ENCODE measurements at places on chromosomes 4 and X.

- no peak for DNase-seq
Measured at GRCh38 chr4:141702472-141703182, 66.2 kb downstream of the IL15 start.

DNA sequence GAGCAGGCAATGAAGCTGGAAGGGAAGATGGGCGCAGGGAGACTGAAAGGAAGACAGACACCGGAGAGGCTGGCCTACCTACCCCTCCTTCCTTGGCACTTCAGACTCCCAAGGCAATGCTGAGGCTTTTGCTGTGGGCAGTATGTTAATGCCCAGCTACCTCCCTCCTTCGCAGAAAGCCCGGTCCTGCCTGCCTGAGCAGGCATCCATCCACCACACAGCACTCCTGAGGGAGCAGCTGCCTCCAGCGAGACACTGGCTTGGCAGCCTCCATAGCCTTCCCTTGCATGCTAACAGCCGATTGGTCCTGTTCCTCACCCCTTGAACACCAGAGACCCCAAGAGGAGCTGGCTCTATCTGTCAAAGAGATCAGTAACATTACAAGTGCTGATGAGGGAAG lies 14.4 kb downstream of the GABRQ start:
- DNase-seq: no peak

- DNase-seq: peak; percentile 95
Measured at GRCh38 chr4:38333219-38333618, 330.8 kb upstream of the KLF3 start.

DNA sequence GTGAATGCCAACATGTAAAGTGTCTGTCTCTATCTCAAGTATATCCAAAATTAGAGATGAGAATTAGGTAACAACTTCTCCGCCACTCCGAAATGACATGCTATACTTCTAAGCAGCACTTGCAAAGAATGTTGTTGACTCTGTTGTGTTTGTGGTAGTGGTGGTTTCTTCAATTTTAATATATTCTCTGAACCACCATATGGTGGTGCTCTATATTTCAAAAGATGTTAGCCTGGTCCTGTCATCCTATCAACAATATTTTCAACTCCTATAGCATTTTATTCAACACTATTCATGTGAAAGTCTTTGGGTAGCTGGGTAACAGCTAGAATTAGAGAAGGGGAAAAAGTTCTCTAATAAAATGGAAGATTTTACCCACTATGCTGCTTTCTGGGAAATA lies 1622.8 kb upstream of the IGFBP7 start:
- DNase-seq: no peak

DNA sequence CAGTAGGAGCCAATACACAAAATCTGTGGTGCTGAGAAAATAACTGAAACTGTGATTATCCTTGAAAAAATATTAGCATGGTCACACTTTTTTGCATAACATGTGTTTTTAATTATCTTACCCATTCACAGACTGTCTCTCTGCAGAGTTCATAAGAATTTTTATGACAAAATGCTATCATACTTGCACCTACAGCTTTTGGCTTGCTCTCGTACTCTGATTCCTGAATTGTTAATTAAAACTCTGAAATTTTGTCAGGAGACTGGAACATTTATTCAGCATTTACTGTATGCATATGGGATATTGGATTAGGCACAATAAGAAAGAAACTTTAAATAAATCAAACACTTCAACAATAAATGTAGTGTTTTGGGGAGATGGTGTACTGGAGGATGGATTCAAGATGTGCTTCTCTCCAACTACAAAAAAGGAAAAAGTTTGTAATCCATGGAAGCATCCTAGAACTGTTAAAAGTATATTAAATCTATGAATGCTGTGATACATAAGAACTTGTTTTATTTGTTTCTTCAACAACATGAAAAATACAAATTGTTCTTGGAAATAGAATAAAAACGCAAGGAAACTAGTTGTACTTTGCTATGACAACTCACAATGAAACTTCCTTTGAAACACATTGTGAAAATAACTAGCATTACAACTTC lies 260.5 kb downstream of the SPATA18 start:
- no peak for DNase-seq

DNA sequence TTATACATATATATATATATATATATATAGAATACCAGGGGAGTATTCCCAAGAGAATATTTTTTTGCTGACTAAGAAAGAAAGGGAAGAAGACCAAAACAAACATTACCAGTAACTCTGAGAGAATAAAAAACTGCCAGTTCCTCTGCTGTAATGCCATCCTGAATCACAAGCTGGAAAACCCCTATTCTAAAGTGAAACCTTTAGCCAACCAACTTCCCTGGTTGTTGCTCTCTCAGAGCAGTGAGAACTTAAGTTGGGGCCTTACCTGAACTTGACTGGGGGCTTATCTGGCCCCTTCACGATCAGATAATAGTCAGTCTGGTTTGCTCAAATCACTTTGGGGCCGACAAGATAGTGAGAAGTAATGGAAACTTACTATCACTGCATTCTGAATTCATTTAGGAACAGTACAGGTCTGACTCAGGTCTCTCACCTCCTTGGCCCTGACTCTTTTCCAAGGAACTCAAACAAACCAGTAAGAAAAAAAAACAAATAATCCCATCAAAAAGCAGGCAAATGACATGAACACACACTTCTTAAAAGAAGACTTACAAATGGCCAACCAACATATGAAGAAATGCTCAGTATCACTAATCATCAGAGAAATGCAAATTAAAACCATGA lies 62.5 kb downstream of the CD40LG start:
- no peak for DNase-seq

DNA sequence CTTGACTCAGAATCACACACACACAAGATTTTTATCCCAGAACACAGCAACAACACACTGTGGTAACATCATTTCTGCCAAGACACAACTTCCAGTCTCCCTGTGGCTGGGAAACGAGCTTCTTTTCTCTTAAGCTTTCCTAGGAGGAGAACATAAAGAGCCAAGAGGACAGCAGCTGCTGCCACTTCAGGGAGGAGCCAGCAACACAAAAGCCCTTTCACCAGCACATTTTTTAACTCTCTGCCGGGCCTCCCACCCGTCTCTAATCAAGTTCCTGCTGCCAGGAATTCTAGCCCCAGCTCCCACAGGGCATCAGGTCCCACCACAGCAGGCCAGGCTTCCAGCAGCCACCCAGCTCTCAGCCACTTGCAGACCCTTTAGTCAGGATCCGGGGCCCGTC lies 22.4 kb downstream of the FAT1 start:
- no peak for DNase-seq

DNA sequence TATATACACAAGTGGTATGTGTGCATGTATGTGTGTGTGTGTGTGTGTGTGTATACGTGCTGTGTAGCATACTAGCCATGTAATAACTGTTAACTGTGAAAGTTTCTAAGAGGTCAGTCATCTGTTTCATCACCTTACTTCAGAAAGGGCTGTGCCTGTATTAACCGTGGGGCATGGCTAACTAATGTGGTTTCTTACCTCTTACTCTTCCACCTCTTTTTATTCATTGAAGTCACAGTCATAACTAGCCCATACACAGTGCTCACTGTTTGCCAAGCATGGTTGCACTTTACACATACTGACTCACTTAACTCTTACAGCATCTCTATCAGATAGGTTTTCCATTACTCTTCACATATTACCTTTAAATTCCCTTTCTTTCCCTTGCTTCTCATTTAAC lies 23.7 kb upstream of the LRAT start:
- DNase-seq: no peak

DNA sequence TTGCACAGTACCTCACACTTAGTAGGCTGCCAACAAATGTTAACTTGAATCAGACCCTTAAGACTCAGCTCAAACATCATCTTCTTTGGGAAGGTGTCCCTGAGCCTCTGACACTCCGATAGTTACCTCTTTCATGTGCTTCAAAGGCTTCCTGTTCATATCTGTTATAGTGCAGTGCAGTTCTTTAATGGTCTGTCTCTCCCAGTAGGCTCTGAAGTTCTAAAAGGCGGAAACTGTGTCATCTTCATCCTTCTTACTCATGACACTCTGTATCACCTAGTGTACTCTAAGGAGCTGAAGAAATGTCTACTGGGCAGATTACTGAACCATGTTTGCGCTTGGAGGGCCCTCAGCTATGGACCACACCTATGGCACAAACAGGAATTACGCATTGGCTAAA lies 2.1 kb upstream of the DIAPH2 start:
- no peak for DNase-seq

DNA sequence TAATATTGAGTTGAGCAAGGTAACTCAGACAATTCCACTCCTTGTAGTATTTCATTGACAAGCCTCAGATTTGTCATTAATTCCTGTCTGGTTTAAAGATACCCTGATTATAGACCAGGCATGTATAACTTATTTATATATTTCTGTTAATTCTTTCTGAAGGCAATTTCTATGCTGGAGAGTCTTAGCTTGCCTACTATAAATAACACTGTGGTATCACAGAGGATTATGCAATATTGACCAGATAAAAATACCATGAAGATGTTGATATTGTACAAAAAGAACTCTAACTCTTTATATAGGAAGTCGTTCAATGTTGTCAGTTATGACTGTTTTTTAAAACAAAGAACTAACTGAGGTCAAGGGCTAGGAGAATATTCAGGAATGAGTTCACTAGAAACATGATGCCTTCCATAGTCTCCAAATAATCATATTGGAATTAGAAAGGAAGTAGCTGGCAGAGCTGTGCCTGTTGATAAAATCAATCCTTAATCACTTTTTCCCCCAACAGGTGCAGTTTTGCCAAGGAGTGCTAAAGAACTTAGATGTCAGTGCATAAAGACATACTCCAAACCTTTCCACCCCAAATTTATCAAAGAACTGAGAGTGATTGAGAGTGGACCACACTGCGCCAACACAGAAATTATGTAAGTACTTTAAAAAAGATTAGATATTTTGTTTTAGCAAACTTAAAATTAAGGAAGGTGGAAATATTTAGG lies 821 bp downstream of the CXCL8 start:
- DNase-seq: peak; percentile 78

DNA sequence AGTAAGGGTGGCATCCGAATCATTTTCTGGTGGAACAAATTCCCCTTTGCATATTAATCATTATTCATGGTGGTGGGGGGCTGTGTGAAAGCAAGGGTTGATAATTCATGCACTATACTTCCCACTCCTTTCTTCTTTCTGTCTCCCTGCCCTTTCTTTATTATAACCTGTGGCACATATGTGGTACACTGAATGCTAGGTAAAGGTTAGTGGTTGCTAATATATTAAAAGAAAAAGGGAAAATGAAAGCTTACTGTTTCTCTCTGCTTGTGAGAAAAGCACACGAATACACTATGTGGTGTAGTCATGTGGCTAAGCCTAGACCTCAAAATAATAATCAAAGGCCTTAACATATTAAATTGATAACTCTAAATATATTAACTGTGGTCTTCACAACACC lies 178.4 kb upstream of the RPS6KA3 start:
- no peak for DNase-seq

DNA sequence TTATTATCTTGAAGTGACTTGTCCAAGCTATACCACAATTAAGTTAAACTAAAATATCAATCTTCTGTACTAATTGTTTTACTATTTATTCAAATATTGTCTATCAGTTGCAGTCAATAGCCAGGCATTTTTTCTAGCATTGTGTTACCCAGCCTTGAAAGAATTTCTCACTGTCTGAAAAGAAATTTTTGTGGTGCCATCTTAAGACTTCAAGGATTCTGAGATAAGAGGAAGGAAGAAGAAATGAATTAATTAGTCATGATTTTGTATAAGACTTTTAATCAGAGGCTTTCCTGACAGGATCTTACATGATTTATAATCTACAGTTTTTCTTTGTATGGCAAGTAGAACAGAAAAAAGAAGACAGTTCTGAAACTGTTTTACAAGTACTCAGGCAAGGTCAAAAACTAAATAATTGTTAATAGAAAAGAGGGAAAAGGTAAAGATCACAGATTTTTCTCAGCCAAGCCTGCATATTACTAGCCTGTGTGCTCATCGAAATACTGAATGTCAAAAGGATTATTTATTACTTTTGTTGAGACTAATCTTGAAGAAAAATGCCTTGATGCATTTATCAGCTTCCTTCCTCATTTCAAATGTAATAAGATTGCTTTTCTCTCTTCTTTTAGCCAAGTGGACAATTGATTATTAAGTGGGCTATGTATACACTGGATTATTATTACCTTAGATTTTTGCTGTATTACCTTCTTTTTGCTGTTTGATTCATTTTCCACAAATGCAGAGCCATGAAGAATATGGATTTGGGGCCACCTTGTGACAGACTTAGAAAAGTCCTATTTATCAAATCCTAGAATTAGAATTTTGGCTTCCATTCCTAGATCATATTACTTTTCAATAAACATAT lies 53.8 kb downstream of the CXCL1 start:
- peak; percentile 25 for DNase-seq

- DNase-seq: no peak
Measured at GRCh38 chr4:86999136-86999643, 64.4 kb downstream of the AFF1 start.

DNA sequence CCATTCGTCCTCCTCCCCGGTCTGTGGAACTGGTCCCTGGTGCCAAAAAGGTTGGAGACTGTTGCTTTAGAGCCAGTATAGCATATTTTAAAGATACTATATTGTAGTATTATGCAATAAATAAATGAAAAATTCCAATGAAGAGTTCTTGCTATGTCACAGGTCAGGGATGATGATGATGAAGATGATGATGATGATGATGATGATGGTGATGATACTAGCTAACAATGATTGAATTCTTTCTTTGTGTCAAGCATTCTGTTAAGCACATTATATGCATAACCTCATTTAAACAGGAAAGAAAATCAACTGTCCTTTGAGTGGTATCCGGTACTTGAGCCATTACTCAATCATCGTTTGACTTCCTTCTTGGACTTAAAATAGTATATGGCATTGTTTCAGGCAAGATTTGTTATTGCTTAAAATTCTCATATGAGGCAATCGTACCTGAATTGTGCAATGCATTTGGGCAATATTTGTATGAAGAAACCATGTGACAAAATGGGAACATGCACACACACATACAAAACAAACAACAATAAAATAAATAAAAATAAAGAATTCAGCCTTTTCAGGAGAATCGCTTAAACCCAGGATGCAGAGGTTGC lies 22.8 kb upstream of the TLR2 start:
- peak; percentile 98 for DNase-seq

DNA sequence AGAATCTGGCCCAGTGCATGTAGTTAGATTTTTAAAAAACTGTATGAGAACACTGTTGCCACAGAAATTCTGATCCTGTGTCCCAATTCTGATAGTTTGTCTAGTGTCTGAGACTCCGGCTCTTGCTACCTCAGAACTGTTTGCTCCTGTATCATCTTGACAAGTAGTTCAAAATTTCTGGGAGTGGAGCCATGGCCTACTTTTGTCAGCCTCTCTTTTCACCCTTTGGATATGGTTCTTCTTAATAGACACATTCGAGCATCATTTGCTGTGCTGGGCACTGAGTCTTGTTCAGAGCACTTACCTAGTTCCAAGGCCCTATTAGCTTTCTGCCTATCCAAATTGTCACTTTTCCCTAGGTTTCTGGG lies 46.9 kb downstream of the ATP10D start:
- DNase-seq: no peak

DNA sequence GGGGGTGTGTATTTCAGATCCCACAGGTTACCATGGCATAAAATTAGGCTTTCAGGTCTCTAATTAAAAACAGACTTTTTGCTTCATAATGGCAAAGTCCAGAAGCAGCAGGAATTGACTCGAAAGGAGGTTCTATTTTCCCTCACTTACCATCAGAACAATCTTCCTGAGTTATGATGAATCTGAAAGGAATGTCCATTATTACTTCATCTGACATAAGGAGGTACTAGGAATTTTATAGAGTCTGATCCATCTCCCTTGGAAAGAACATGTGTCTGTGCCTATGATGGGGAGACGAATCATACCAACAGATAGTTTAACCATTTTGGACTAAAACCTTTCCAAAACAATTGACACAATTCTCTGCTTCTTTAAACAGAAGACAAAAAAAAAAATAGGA lies 206.3 kb upstream of the FGF13 start:
- no peak for DNase-seq

Measured in MV-4-11 (cell line).